Kidney capillary endothelial cell (primary cell): ENCODE measurements at places on chromosomes 5 and 9.

GRCh38 chr5:79990205-79990597 is 861 bp downstream of the MTX3 start:
- no peak for DNase-seq

- no peak for DNase-seq
Measured at GRCh38 chr9:121914604-121915303, 178.4 kb downstream of the TTLL11 start.

GRCh38 chr9:75422944-75423522 is 334.7 kb downstream of the OSTF1 start:
- no peak for DNase-seq

DNA sequence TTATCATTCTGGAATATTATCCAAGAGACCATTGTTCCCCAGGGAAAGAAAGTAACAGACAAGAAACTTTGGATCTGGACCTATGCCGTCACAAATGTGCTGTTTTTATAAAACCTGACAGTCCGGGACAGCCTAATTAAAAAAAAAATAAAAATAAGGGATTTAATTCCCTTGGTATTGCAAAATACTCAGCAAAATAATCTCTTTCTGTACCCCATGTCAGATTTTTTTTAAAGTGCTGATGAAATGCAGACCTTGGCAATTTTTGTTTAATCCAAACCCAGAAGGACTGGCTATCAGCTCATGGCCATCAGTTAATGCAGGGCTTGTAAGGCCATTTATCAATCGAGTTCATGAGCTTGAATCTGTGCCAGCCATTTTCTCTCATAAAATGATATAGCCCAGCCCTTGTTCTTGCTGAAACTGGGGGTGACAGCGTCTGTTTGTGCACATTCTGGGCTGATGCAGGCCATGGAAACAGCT is 162.7 kb upstream of the S1PR3 start:
- DNase-seq = no peak

- DNase-seq = no peak
Measured at GRCh38 chr9:129285382-129285781, 107.3 kb upstream of the IER5L start.

DNA sequence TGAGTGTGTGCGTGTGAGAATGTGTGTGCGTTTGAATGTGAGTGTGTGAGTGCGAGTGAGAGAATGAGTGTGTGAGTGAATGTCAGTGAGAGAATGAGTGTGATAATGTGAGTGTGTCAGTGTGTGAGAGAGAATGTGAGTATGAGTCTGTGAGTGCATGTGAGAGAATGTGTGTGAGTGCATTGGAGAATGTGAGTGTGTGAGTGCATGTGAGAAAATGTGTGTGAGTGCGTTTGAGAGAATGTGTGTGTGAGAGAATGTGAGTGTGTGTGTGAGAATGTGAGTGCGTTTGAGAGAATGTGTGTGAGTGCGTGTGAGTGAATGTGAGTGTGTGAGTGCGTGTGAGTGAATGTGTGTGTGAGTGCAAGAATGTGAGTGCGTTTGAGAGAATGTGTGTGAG is 39.0 kb upstream of the LHX2 start:
- no peak for DNase-seq

GRCh38 chr9:111854799-111855198 is 41.8 kb upstream of the UGCG start:
- DNase-seq = no peak

- DNase-seq = no peak
Measured at GRCh38 chr5:53877243-53877642, 316.8 kb downstream of the NDUFS4 start.

GRCh38 chr9:128421482-128421996 is 882 bp downstream of the CERCAM start:
- no peak for DNase-seq

GRCh38 chr5:61771808-61772207 is 439.8 kb downstream of the ZSWIM6 start:
- DNase-seq = no peak

GRCh38 chr9:76846297-76846696 is 59.6 kb downstream of the PRUNE2 start:
- DNase-seq = no peak

DNA sequence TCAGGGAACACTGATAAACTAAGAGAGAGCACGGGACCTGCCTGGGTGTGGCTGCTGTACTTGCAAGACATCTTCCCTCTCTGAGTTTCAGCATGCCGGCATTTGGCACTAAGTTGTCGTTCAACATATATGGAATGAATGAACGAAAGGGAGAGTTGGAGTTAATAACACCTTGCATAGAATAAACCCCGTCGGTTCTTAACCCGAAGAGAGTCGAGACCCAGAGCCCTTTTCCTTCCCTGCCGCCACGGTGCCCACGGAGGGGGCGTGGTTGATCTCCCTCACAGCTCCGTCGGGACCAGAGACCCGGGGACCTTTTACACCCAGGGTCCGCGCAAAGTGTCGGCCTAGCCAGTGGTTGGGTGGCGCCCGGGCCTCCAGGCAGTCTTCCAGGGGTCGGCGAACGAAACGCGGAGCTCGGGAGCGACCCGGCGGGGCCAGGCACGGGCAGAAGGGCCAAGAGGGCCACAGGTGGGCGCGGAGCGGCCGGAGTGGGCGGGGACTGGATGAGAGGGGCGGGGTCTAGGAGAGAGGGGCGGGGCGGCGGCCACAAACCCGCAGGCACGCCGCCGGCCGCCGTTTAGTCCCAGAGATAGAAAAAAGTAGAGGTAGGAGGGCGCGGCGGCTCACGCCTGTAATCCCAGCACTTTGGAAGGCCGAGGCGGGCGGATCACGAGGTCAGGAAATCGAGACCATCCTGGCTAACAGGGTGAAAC is 735 bp upstream of the RPL26L1 start:
- peak; percentile 67 for DNase-seq

DNA sequence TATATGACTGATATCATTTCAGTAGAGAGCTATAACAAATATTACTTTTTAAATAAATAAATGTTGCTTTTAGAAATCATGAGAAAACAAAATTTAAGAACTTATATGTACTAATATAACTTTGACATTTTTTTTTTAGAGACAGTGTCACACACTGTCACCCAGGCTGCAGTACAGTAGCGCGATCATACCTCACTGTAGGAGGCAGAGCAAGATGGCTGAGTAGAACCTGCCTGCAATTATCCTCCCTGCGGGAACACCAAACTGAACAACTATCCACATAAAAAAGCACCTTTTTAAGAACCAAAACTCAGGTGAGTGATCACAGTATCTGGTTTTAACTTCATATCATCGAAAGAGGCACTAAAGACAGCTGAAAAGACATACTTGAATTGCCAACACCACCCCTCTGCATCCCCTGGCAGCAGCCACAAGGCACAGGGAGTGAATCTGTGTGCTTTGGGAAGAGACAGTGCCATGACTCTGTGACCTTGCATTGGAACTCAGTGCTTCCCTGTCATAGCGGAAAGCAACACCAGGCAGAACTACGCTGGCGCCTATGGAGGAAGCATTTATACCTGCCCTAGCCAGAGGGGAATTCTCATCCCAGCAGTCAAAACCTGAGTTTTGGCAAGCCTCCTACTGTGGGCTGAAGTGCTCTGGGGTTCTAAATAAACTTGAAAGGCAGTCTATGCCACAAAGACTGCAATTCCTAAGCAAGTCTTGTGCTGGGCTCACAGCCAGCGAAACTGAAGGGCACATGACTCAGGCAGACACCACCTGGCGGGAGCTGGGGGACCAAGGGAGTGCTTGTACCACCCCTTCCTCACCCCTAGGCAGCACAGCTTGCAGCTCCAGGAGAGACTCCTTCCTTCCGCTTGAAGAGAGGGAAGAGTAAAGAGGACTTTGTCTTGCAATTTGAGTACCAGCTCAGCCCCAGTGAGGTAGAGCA is 142.7 kb downstream of the FBXL17 start:
- DNase-seq = no peak

- DNase-seq = no peak
Measured at GRCh38 chr5:128536254-128537220, 1.5 kb downstream of the FBN2 start.

DNA sequence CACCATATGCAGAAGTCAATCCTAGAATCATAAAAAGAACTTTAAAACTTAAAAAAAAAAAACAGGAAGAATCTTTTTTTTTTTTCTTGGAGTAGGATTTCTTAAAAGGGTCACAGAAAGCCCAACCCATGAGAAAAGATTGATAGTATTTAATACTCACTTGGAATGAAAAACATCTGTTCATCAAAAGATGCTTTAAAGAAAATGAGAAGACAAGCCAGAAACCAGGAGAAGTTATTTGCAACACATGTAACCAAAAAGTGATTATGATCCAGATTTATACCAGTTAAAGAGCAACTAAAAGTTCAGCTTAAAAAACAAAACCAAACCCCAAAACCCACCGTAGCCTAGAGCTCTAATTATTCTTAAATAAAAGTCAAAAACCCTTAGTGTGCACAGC is 69.3 kb downstream of the TLE4 start:
- no peak for DNase-seq

GRCh38 chr9:28212979-28213378 is 639.7 kb upstream of the C9orf72 start:
- DNase-seq = peak; percentile 64

GRCh38 chr5:134086943-134087305 is 27.6 kb upstream of the TCF7 start:
- no peak for DNase-seq

DNA sequence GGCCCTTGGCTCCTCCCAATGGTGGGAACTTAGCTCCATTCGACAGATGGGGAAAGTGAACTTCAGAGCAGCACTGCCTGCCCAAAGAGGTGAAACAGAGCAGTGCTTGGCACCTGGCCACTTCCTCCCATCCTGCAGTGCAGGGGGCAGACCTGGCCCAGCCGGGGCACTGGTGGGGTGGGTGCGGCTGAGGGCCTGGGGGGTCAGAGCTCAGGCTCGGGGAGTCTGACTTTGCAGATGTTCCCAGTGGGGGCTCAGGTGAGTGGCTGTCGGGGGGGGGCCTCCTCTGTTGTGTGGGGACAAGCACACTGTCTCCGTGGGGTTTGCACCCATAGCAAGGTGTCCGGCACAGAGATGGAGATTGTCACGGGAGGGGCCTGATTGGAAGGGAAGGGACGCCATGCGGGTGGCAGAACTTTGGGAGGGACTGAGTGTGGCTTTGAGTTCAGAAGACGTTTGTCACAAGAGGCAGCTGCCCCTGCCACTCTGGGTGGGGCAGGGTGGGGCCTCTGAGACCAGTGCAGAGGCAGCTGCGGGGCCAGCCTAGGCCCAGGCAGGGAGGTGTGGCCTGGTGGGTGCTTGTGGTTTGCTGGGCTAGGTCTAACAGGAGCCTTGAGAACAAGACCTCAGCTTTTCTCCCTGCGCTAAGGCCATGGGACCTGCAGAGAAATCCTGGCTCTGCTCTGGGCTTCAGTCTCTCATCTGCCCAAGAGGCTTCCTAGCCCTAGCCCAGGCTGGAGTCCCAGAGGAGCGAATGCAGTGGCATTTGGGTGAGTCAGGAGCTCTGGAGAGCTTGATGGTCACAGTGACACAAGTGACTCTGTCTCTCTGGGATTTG is 2.5 kb downstream of the MYMK start:
- no peak for DNase-seq

DNA sequence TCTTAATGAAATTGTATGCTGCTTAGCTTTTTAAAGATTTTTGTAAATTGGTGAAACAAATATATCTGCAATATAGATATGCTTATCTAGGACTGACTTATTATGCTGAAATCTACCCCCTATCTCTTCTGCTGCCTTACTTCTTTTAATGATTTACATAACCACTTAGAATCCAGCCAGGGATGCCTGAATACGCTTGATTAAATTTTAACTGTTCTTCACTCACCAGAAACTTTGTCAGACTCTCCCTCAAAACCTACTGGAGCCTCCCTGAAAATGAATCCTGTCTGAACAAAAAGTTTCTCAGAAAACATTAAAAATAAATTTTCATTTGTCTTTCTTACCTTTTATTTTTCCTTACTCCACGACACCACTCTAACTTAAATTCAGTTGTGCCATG is 111.7 kb downstream of the ST8SIA4 start:
- no peak for DNase-seq

DNA sequence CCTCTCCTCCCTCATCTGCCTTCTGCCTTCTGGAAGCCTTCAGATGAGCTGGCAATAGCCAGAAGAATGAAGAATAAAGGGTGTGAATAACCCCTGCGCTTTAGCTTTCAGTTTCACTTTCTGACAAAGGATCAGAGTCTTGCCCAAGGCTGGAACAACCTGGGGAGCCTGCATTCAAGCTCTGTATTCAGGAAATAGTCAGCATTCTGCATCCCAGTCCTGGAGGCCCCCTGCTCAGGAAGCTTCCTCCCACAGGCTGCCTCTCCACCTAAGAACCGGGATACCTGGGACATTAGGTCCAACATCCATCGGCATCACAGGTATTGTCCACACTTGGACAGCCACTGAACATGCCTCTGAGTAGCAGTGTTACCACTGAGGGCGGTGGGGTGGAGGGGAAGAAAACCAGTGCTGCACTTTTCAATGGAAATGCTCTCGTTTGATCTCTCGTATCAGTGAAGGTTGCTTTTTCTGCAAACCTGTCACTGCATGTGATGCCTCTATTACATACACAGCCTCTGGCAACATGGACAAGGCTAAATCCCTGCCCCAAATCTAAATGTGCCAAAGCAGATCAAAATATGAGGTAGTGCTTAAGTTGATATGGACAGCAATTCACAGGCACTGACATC is 39.8 kb upstream of the ACO1 start:
- DNase-seq = peak; percentile 2

DNA sequence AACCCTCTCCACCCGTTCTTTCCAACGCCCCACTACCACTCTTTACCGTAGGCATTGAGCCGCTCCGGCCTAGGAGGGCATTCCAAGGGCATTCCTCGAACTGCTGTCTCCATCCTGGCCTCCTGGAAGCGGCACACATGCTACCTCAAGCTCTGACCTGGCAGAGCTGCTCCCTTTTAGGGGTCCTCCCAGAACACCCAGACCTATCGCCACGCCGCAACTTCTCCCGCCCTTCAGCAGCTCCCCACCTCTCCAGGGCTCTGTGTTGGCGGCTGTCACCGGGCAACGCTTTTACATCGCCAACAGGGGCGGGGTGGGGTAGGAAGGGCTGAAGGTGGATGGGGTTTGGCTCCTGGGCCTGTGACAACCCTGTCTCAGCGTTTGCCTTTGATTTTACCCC is 4.6 kb upstream of the MYORG start:
- no peak for DNase-seq

DNA sequence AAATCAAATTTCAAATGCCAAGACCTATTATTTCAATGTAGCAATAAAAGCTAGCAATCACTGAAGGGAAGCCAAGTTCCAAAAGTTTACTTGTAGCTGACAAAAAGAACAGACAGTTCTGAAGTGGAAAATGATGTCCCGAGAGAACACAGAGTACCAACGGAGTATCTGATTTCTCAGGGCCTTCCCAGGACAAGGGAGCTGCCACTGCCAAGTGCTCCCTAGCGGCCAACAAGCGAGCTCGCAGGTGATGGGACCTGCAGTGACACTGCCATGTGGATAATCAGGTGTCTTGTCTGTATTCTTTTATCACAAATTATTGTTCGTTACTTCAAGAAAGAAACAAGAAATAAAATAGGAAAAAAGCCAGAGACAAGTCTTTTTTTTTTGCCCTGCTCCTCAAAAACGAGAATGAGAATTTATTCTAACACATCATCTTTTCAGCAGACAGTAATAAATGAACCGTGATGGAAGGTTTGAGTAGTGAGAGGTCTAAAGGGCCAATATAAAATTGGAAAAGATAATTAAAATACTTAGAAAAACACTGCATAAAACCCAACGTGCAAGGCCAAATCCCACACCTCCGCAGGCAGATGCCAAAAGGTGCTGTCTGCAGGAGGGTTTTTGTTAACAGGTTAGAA is 159.4 kb downstream of the MYO10 start:
- no peak for DNase-seq
